ENCODE measurements at places on chromosomes 11 and 22. TPM values are rescaled to one million over a fixed set of nuclear protein-coding genes. Genes with fewer than 3 reads are reported as not detected.

The SESN3 gene
- 85.3 TPM for polyA plus RNA-seq

The NTM gene
- polyA plus RNA-seq: 14.0 TPM

The THOC5 gene
- polyA plus RNA-seq: 39.6 TPM

The PAMR1 gene
- 14.9 TPM for polyA plus RNA-seq

The RNF121 gene
- 30.7 TPM for polyA plus RNA-seq

The KRTAP5-10 gene
- 0.18 TPM for polyA plus RNA-seq

The VSIG10L2 gene
- not detected for polyA plus RNA-seq

The OR10G4 gene
- not detected for polyA plus RNA-seq

The HEPHL1 gene
- 0.06 TPM for polyA plus RNA-seq

The GSTT2B gene
- 23.0 TPM for polyA plus RNA-seq

The IL17RA gene
- polyA plus RNA-seq: 7.5 TPM

The TRIM51 gene
- not detected for polyA plus RNA-seq

The XKR3 gene
- polyA plus RNA-seq: not detected

The HORMAD2 gene
- 0.07 TPM for polyA plus RNA-seq

The OR6A2 gene
- polyA plus RNA-seq: 0.07 TPM

The TRPM5 gene
- polyA plus RNA-seq: 0.23 TPM

The MS4A5 gene
- polyA plus RNA-seq: not detected

The ANKK1 gene
- polyA plus RNA-seq: 0.22 TPM

The SCGB1C1 gene
- not detected for polyA plus RNA-seq

The GLYAT gene
- not detected for polyA plus RNA-seq

The EIF1AD gene
- 26.6 TPM for polyA plus RNA-seq

GRCh38 chr11:123137431-123138224, 57.4 kb downstream of the CLMP start:
- peak; percentile 83 for DNase-seq

GRCh38 chr11:128458321-128458720, 129.0 kb downstream of the ETS1 start:
- DNase-seq: no peak

GRCh38 chr22:26199665-26200064, 30.4 kb downstream of the SEZ6L start:
- DNase-seq: no peak

GRCh38 chr22:20992456-20993303, 9.2 kb downstream of the THAP7 start:
- DNase-seq: no peak

GRCh38 chr11:70503468-70504221, 105.3 kb downstream of the CTTN start:
- no peak for DNase-seq

- no peak for DNase-seq
These were observed 89.0 kb downstream of the OPCML start for GRCh38 chr11:133443206-133443747.

- no peak for DNase-seq
These were observed 16.9 kb downstream of the IL17RA start for GRCh38 chr22:17101475-17102296.

- no peak for DNase-seq
These were observed 82.3 kb downstream of the ABTB2 start for GRCh38 chr11:34275486-34275885.

GRCh38 chr11:46247659-46248058, 29.8 kb upstream of the CREB3L1 start:
- DNase-seq: no peak

DNA sequence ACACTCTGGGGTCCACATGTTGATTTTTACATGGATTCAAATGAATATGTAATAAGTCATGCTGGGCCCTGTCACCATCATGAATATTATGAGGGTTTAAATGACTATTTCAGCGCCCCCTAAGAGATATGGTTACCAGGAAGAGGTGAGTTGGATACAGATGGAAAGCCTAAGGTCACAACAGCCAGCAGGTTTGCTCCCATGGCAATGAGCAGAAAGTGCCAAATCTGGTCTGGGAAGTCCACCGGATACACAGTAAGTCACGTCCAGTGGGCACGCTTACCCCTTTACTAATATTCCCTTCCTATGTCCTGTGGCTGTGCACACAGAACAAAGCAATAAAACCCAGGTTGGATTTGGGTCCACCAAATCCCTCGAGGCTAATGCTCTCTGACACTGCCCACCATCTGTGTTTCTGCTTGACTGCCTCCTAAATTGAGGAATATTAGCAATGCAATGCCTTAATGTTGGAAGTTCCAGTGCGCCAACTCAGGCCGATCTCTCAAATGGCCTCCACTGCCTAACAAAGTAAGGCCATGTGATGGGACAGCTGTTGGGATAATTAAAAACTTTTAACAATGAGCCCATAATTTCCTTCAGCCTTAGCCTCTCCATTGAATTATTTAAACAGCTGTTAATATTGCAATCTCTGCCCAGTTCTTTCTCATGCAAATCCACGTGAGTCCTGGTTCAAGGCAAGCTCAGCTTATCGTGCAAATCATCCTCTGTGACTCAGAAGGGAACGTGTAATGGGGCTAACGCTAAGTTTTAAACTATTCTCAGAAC, 97.6 kb downstream of the SLC1A2 start:
- no peak for DNase-seq

DNA sequence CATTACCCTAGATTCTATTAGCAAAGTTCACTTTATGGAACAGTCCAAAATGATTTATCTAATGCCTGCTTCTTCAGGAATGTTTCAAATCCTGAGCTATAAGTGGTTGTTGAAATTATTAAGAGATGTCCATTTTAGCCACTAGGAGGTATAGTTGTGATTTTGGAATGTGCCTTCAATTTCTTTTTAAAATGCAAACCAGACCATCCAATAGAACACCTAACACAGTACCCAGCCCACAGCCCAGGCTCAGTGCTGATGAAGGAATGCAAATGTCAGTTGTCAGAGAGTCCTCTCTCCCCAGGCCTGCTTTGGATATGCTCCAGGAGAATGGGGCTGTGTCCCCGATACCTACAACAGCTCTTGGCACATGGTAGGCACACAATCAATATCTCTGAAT, 85.8 kb upstream of the E2F8 start:
- DNase-seq: no peak

GRCh38 chr11:7528514-7529049, 14.8 kb downstream of the PPFIBP2 start:
- no peak for DNase-seq

DNA sequence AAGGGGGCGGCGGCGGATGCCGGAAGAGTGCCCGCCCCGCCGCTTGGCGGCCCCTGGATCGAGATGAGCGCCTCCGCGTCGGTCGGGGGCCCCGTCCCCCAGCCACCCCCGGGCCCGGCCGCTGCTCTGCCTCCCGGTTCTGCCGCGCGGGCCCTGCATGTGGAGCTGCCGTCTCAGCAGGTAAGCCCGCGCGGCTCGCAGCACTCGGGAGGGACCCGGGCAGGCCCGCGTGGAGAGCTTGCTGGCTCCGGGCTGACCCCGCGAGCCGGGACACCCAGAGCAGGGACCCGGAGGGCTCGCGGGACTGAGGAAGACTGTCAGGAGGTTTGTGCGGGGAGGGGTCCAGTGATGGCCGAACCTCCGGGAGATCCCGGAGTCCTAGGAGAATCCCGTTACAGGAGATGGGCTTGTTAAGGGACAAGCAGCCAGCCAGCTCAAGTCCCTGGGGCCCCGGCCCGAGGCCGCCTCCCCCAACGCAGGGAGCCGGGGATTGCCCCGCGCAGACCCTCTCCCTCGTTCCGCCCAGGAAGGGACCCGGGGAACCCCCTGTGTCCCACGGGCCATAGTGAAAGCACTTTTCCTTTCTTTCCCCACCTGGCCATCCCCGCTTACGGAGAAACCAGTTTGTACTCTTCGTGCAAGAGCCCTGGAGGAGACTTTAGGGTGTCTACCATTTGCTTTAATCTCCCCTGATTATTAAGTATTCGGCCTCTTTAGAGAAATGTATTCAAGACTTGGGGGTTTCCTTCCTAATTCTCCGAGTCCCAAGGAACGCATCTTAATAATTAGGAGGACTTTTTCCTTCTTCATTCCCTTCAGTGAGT, 547 bp downstream of the UVRAG start:
- DNase-seq: no peak

GRCh38 chr11:123736769-123737168, 4.7 kb downstream of the ZNF202 start:
- DNase-seq: no peak

GRCh38 chr11:113496026-113496651, 20.9 kb upstream of the DRD2 start:
- no peak for DNase-seq

- DNase-seq: no peak
These were observed 29.1 kb upstream of the COMT start for GRCh38 chr22:19912271-19912999.

GRCh38 chr11:58286249-58286648, 18.2 kb upstream of the OR10W1 start:
- DNase-seq: no peak

- no peak for DNase-seq
These were observed 1630.1 kb upstream of the TENM4 start for GRCh38 chr11:81070948-81071347.

- no peak for DNase-seq
These were observed 29.2 kb upstream of the MUC5AC start for GRCh38 chr11:1128311-1129142.

GRCh38 chr11:88849368-88849767, 216.4 kb downstream of the GRM5 start:
- DNase-seq: no peak

DNA sequence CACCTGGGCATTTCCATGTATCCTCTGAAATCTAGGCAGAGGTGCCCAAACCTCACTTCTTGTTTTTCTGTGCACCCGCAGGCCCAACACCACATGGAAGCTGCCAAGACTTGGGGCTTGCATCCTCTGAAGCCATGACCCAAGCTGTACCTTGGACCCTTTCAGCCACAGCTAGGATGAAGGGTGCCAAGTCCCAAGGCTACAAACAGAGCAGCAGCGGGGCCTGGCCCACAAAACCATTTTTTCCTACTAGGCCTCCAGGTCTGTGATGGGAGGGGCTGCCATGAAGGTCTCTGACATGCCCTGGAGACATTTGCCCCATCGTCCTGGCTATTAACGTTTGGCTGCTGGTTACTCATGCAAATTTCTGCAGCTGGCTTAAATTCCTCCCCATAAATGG, 20.4 kb upstream of the EIF4G2 start:
- DNase-seq: no peak

GRCh38 chr11:6900327-6900999, 8.2 kb upstream of the OR2D2 start:
- no peak for DNase-seq

GRCh38 chr11:10385696-10386095, 69.4 kb upstream of the AMPD3 start:
- no peak for DNase-seq

DNA sequence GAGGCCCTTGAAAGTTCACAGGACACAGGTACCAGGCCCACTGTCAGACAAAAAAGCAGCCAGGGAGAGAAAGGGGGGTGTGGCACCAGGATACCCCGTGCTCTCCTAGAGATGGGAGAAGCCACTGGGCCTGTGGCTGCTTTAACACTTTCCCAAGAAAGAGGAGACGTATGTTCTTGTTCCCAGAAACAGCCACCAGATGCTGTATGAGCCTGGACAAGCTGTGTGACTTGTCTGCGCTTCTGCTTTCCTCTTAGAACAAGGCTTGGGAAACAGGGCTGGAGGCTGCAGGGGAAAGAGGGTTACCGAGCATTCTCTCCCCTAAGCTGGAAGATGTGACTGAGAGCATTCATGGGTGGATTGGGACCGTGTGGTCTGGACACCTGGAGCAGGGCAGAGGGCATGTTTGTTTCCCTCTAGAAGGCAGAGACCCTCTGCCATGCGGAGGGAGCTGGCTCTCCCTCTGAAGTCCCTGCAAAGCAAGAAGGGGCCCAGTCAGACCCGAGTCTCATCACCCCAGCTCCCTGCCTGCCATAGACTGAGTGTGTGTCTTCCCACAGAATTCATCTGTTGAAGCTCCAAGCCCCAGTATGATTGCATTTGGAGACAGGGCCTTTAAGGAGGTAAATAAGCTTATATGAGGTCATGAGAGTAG, 74.1 kb downstream of the TRIM29 start:
- no peak for DNase-seq

- no peak for DNase-seq
These were observed 299.9 kb downstream of the BRD1 start for GRCh38 chr22:49527611-49528419.

- no peak for DNase-seq
These were observed 26.2 kb upstream of the LIN7C start for GRCh38 chr11:27532652-27533325.

GRCh38 chr11:81573367-81573766, 1160.3 kb downstream of the FAM181B start:
- no peak for DNase-seq

- DNase-seq: peak; percentile 9
These were observed 3.3 kb downstream of the SCGB1D2 start for GRCh38 chr11:62245271-62245753.

- no peak for DNase-seq
These were observed 5.4 kb downstream of the MUC5B start for GRCh38 chr11:1228101-1228821.

GRCh38 chr22:30328466-30329049, 1.8 kb upstream of the TBC1D10A start:
- DNase-seq: no peak

GRCh38 chr11:24407733-24408132, 89.1 kb upstream of the LUZP2 start:
- no peak for DNase-seq

GRCh38 chr11:111777094-111778046, 11.2 kb upstream of the PPP2R1B start:
- DNase-seq: peak; percentile 74

Data from right lung (tissue), 10 donors.